Stimulated activated CD8-positive, alpha-beta memory T cell treated with anti-CD3 and anti-CD28 coated beads, Interleukin-7, amount 100 ng/mL, for 1 hour (primary cell): ENCODE measurements at places on chromosomes 2 and 18.

GRCh38 chr18:76757925-76758324 is 64.4 kb upstream of the ZNF236 start:
- no peak for DNase-seq

- no peak for DNase-seq
Measured at GRCh38 chr2:144935191-144935590, 415.3 kb upstream of the ZEB2 start.

DNA sequence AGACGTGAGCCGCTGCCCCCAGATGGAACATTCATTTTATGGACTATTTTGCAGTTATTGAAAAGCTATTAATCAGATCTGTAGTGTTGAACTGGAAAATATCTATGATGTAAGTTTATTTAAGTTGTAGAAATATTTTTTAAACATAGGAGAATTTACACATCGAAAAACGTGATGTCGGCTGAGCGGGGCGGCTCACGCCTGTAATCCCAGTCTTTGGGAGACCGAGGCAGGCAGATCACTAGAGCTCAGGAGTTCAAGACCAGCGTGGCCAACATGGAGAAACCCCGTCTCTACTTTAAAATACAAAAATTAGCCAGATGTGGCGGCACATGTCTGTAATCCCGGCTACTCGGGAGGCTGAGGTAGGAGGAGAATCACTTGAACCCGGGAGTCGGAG is 2.0 kb upstream of the TIA1 start:
- no peak for DNase-seq

DNA sequence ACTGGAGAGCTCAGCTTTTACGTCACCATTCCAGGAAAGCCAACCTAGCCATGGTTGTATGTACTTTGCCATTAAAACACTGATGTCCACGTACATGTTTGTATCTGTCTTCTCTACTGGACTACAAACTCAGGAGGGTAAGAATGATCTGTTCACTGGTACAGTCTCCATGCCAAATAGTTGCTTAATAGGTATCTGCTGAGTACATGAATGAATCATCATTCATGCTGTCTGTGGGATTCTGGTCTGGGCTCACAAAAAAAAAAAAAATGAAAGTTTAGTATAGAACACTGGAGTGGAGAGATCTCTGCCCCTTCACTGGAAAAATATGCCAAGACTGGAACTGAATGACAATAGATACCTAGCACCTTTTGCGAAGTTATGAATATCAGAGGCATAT is 102.6 kb upstream of the ITGA4 start:
- DNase-seq: no peak

DNA sequence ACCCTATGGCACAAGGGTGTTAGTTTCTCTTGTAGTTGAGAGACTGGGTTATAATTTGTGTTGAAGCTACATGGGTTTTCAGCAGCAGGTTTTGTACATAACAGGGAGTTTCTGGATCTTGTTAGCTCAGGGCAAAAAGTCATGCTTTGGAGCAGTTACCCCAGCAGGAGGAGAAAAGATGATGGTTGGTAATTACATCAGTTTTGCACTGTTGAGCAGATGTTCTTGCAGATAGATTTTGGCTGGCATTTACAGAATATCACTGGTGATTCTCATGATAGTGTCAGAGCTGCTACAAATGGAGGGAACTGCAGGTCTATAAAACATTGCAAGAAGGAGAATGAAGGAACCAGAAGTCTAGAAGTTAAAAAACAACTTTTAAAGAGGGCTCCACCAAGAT is 215.2 kb upstream of the ATP5MC3 start:
- DNase-seq: no peak

GRCh38 chr2:10383960-10384734 is 64.0 kb downstream of the ODC1 start:
- DNase-seq: no peak

DNA sequence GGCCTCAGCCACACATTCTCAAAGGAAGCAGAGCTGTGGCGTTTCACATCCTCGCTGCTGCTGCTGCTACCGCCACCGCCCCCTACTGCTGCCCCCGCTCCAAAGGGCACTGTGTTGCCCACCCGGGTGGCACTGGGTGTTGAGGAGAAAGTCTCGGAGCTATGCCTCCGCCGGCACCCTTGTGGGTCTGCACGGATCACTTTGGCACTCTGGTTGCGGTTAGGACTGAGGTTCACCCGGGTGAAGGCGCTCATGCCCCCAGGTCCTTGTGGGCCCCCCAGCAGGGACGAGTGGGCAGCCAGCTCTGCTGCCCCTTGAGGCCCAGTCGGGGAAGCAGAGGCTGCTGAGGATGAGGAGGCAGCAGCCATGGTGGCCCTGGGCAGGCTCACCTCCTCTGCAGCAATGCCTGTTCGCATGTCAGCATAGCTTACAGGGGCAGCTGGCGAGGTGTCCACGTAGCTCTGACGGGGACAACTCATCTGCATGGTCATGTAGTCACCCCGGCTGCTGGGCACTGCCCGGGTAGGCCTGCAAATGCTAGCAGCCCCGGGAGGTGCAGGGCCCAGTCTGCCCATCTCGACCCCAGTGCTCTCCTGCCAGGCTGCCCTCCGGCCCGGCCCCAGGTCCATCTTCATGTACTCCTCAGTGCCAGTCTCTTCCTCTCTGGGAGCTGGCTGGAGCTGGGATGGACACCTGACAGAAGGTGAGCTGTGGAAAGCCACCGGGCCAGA is 4.2 kb downstream of the IRS1 start:
- DNase-seq: no peak

GRCh38 chr18:58058720-58059119 is 14.7 kb downstream of the NEDD4L start:
- DNase-seq: no peak

GRCh38 chr2:38065502-38066135 is 10.3 kb downstream of the CYP1B1 start:
- no peak for DNase-seq
